ENCODE measurements at places on chromosomes 1 and 21.

DNA sequence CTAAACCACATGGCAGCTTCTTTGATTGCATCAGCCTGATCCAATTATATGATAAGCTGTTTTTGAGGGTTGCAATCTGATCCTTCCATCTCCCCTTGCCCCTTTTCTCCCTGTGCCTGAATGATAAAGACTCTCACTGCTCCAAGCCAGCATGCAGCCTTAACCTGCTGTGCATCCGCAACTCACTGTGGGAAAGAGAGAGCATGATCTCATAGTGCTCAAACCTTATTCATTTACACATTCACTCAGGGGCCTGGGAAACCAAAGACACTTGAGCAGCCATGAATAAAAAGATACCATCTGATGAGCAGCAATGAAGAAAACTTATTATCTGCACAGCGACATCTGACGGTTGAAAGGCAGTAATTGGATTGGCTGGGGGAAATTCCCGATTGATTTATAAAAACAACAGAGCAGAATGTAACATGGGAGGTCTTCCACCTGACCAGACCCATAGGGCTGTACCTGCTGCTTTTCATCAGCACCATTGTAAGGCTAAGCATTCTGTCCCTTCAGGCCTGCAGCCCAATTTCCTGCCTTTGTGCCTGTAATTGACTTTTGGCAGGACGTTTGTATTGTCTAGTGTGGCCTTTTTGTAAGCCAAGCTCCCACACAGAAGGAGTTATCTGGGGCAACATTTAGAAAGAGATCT lies 62.5 kb downstream of the KIAA0040 start:
- no peak for DNase-seq

DNA sequence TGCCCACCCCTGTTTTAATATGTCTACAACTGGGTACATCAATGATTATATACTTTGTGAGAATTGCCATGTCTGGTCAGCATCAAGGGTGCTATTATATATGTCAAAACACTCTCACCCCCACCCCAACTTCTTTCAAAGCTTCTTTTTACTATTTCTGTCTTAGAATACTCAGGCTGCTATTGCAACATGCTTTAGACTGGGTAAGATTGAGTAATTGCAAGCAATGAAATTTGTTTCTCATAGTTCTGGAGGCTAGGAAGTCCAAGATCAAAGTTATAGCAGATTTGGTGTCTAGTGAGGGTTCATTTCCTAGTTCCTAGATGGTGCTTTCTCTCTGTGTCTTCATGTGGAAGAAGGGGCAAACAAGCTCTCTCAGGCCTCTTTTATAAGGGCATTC lies 100.5 kb upstream of the KCNK1 start:
- DNase-seq = no peak

DNA sequence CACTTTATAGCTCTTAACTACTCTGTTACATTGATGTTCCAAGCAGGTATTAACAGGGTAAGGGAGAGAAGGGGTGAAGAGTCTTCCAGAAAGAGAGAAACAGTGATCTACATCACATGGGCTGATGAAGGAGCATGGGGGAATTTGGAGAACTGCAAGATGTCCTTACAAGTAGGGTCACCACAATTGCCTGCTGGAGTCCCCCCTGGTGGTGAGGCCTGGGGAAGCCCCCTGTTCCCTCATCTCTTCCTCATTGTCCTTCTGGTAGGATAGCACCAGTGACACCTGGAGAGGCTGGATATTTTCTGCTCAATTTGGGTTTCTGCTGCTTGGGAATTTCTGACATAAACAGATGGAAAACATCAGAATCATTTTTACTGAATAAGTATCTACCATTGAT lies 126.6 kb downstream of the RUNX1 start:
- DNase-seq = no peak

- no peak for DNase-seq
These were observed 3.1 kb downstream of the BCAR3 start for GRCh38 chr1:93678491-93678890.

- no peak for DNase-seq
These were observed 77.9 kb upstream of the EDEM3 start for GRCh38 chr1:184832517-184832916.

DNA sequence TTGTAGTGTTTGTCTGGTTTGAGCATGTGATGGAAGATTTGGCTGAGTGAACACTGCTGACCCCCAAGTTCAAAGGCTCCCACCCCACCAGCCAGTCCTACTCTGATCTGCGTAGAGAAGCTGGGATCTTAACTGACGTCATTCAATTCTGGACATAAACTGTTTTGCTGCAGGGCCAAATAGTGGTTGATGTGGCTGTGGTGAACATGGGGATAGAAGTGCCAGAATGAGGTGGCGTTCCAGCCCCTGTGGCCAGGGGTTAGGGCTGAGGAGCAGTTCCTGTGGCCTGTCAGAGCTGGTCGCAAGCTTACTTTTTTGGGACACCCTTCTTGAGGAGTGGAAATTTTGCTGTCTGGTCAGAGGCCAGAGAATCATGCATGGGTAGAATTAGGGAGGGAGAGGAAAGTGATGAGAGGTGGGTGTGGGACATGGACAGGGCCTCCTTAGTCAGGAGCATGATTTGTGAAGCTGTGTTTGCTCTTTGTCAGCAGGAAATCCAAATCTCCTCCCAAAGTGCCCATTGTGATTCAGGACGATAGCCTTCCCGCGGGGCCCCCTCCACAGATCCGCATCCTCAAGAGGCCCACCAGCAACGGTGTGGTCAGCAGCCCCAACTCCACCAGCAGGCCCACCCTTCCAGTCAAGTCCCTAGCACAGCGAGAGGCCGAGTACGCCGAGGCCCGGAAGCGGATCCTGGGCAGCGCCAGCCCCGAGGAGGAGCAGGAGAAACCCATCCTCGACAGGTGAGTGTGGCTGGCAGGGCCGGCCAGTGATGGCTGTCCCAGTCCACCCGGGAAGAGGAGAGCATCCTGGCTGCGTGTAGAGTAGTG lies 25.9 kb downstream of the SZRD1 start:
- no peak for DNase-seq

DNA sequence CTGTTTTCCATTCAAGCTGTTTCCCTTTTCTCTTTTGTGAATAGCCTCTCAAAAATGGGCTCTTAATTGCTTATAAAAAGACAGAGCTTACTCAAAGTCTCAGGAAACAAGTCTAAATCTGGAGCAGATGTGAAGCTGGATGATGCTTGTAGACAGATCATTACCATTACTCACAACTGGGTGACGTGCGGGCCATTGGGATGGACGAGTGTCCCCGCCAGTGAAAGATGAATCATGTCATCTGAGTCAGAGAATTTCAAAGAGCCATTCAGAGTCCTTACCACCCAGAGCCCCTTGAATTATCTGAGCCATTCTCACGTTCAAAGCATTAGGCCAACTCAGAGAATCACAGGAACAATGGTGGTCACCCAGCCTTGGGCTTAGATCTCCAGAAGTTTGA lies 134.6 kb downstream of the HUNK start:
- DNase-seq = peak; percentile 31

DNA sequence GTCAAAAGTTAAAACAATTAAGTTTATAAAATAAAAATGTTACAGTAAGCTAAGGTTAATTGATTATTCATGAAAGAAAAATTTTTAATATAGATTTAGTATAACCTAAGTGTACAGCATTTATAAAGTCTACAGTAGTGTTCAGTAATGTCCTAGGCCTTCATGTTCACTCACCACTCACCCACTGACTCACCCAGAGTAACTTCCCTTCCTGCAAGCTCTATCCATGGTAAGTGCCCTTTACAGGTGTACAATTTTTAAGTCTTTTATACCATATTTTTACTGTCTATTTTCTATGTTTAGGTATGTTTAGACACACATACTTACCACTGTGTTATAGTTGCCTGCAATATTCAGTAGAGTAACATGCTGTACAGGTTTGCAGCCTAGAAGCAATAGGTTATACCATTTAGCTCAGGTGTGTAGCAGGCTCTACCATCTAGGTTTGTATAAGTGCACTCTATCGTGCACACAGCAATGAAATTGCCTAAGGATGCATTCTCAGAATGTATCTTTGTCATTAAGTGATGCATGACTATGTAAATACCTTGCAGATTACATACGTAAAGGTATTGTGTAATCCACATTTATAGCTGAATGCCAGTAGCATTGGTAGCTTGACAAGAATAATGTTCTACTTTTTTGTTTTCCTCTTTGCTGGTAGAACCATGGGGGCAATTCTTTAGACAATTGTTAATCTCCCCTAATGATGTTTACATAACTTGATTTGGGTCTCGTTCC lies 35.7 kb upstream of the GPR88 start:
- DNase-seq = no peak

GRCh38 chr1:193540511-193540910 lies 354.1 kb upstream of the B3GALT2 start:
- DNase-seq = no peak

DNA sequence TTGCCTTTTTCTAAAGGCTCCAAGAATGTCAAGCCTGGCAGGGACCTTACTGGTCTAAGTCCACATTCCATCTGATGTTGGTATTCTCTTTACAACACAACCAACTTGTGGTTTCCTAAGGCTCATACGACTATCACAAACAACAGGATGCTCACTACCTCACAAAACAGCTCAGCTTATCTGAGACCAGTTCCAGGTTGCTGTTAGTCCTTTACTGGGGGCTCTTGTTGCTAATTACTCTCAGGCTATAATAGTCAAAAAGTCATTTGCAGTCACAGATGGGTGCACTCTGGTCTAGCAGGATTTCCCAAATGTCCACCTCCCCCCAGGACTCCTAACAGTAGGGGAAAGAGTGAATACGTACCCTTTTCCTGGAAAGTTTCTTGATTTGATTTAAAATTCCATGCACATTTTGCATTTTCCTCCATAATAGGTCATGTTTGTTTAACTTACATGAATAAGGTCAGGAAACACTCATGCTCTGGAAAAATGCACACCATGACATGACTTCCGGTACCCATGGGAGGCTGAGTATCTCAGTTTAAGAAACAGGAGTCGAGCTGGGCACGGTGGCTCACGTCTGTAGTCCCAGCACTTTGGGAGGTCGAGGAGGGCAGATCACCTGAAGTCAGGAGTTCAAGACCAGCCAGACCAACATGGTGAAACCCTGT lies 16.0 kb downstream of the LCK start:
- no peak for DNase-seq

DNA sequence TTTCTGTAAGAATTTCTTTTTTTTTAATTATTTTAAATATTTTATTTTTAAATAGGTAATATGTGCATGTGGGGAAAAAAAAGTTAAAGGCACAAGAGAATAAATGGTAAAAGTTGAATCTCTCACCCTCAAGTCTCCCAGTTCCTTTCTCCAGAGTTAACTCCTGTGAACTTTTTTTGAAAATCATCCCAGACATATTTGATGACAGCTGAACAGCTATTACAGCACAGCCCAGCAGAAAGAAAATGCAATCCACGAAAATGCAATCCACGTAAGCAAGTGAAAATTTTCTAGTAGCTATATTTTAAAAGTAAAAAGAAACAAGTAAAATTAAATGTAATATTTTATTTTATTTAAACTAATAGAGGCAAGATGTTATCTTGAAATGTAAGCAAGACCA lies 310.0 kb upstream of the RUNX1 start:
- no peak for DNase-seq

DNA sequence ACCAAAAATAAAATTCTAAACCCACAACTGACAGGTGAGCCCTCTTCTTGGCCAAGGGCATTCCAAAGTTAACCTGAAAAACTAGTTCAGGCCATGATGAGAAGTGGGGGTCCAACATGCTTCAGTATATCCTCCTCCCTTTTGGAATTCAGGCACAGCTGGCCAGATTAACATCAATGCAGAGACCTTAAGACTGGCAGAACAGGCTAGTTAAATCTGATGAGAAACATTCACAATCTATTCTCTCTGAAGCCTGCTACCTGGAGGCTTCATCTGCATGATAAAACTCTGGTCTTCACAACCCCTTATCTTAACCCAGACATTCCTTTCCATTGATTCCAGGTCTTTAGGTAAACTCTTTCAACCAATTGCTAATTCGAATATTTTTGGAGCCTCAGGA lies 26.7 kb upstream of the ZBTB8B start:
- no peak for DNase-seq

DNA sequence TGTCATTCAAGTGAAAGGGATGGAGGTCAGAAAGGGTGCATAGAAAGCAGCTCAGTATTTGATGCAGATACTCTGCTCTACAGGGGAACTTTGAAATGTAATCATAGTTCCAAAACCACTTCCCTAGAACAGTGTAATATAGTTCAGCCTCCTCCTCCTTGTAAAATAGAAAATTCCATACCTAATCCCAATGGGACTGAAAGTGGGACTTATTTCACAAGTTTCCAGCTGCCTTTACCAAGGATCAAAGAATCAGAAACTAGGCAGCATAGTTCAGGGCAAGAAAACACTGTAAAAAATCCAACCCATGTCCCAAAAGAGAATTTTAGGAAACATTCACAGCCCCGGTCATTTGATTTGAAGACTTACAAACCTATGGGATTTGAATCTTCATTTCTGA lies 8.1 kb upstream of the TMCO2 start:
- DNase-seq = no peak

DNA sequence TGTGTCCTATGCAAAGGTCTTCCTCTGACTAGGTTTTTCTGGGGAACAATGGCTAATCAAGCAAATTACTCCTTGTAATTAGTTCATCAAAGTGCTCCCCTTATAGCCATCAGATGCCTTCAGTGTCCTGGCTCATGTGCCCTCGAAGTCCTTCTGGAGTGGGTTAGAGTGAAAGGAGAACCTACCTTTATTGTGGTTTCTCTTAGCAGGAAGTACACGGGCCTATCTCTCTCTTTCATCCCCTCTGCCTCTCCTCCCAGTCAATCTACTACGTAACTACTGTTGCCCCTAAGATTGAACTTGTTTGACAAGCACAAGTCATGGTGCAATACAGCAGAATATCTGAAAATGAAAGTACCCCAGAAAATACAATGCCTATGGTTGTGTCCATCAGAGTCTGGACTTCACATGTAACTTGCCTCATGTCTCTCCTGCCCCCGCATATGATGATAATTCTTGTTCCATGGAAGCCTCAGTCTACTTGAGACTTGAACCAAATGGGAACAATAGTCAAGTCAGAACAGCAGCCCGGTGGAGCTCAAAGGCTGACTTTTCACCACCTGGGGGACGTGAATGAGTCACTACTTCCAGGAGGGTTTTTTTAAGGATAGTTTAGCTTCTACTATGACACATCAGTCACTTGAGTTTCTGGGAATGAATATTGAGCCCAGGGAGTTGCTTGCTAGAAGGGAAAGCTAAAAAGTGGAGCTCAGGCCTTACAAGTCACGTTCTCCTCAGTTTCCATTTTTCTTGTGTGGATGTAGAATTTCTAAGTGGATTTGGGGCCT lies 243.6 kb downstream of the TNR start:
- no peak for DNase-seq

GRCh38 chr1:192789871-192790270 lies 19.0 kb upstream of the RGS2 start:
- DNase-seq = no peak

DNA sequence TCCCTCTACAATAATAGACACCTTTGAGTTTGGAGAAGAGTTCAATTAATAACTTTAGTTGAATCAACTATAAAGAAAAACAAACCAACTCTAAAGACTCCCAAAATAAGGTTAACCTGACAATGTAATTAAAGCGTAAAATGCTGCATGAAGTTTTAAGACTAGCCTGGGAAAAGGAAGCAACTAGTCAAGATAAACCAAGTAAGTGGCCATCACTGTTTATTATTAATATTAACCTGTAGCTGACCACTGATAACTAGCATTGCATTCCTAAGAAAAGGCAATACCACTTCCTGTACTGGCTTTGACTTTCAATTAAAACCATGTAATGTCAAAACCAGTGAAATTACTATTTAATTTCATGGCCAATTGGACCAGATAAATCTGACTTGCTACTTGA lies 3.0 kb downstream of the PPP1R15B start:
- DNase-seq = no peak
